ENCODE measurements at places on chromosomes 7 and 10. TPM values are rescaled to one million over a fixed set of nuclear protein-coding genes. Genes with fewer than 3 reads are reported as not detected.
A peak's percentile ranks its signal among the peaks of the same experiment; 100 is the strongest.

- DNase-seq: no peak
Observed at GRCh38 chr10:22690614-22691431, 23.6 kb downstream of the PIP4K2A start.

- DNase-seq: peak; percentile 30
Observed at GRCh38 chr7:41693150-41693997, 9.5 kb downstream of the INHBA start.

- DNase-seq: no peak
Observed at GRCh38 chr7:148340438-148341280, 249.9 kb upstream of the C7orf33 start.

DNA sequence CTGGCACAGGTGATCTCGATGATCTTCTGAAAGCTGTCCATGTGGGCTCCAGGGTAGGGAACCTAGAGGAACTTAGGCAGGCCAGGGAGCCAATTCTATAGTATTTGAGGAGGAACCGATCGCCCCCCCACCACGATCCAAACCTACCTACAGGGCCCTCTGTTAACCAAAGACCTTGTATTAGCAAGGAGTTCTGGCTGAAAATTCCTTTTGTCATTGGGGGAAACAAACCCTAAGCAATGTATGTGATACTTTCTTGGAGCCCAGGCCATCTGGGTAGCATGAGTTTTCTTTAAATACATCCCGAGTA is 62.1 kb downstream of the CHN2 start:
- DNase-seq: no peak

- DNase-seq: no peak
Observed at GRCh38 chr7:46432708-46433107, 511.6 kb upstream of the IGFBP3 start.

GRCh38 chr10:28604567-28605536 is 71.9 kb downstream of the WAC start:
- no peak for DNase-seq

DNA sequence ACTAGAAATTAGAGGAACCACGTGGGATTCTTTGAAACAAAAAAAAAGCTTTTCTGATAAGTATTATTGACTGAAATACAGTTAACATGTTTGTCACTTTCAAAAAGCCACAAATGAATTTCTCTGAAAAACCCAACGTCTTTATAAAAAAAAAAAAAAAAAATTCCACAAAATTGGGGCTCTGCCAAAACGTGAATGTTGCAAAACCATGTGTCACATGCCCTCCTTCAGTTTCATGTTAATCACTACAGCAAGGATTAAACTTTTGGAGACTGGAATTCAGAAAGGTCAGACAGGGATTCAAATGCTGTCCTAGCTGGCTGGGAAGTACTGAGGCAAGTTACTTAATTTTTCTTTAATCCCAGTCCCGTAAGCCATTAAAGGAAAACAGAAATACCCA is 278.0 kb upstream of the KLF14 start:
- DNase-seq: peak; percentile 70

DNA sequence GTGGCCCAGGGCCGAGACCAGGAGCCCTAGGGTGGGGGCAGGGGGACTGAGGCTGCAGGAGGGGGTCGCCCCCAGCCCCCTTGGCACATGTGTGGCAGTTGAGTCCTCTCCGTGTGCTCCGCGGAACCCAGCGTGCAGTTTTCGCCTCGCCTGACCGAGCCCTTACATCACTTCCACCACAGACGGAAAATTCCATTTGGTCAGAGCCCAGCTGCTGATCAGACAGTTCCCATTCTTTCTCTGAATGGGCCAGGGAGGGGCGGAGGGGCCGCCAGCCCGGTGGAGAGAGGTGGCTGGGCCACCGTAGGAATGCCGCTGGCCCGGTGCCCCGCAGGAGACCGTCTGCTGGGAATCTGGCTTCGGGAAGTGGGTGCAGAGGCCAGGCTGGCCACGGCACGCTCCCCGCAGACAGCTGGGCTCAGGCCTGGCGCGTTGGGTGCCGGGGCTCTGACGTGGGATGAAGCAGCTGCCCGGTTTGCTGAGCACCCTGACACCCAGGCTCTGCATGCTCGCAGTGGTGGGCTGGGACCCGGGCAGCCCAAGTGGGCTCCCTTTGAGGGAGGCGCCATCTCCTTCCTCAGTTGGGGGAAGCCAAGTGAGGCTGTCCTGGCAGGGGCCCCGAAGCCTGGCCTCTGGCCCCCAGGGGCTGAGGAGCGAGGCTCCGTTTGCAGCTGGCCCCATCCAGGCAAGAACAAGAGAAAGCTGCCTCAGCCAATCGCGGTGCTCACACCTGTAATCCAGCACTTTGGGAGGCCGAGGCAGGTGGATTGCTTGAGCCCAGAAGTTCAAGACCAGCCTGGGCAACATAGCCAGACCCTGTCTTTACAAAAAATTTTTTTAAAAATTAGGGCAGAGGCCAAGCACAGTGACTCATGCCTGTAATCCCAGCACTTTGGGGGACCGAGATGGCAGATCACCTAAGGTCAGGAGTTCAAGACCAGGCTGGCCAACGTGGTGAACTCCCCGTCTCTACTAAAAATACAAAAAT is 9.9 kb downstream of the TTYH3 start:
- DNase-seq: peak; percentile 81

CPA2 gene
- not detected for total RNA-seq

KCNH2 gene
- 0.05 TPM for total RNA-seq

ZNF735 gene
- total RNA-seq: not detected

CRCP gene
- 38.3 TPM for total RNA-seq

TDRD1 gene
- not detected for total RNA-seq

Measured in SK-MEL-5 (cell line).